Activated T-helper 1 cell treated with anti-CD3 and anti-CD28 coated beads, Interleukin-2, amount 50 U/mL, for 16 hours (primary cell): ENCODE measurements at places on chromosomes 12 and 14.

GRCh38 chr12:48917857-48918537, 7.3 kb downstream of the FKBP11 start:
- DNase-seq = no peak

DNA sequence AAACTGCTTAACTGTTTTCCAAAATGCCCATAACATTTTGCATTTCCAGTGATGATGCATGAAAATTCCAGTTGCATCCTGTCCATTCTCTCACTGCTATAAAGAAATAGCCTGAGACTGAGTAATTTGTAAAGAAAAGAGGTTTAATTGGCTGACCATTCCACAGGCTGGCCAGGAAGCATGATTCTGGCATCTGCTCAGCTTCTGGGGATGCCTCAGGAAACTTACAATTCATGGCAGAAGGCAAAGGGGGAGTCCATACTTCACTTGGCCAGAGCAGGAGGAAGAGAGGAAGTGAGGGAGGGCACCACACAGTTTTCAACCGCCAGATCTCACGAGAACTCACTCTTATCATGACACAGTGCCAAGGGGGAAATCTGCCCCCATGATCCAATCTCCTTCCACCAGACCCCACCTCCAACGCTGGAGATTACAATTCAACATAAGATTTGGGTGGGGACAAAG, 18.2 kb upstream of the CLEC2D start:
- DNase-seq = no peak

DNA sequence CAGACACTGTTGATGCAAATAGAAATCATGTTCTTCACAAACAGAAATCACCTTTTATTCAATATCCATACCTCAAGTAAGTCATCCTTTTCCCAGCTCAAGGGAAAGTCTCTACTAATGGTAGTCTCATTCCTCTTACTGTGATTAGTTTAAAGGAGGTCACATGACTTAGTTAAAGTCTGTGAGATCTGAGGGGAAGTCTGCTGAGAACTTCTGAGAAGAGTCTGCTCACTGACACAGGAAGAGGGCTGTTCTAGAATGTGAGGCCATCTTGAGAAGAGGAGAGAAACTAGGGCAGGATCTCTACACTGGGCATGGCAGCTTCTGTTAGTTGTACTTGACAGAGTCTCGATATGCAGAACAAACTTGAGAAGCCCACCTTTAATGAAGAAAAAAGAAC, 146.8 kb downstream of the C12orf42 start:
- DNase-seq = no peak

GRCh38 chr14:74083161-74083560, 1.1 kb downstream of the ALDH6A1 start:
- no peak for DNase-seq
